ENCODE measurements at places on chromosomes 1 and 21.

DNA sequence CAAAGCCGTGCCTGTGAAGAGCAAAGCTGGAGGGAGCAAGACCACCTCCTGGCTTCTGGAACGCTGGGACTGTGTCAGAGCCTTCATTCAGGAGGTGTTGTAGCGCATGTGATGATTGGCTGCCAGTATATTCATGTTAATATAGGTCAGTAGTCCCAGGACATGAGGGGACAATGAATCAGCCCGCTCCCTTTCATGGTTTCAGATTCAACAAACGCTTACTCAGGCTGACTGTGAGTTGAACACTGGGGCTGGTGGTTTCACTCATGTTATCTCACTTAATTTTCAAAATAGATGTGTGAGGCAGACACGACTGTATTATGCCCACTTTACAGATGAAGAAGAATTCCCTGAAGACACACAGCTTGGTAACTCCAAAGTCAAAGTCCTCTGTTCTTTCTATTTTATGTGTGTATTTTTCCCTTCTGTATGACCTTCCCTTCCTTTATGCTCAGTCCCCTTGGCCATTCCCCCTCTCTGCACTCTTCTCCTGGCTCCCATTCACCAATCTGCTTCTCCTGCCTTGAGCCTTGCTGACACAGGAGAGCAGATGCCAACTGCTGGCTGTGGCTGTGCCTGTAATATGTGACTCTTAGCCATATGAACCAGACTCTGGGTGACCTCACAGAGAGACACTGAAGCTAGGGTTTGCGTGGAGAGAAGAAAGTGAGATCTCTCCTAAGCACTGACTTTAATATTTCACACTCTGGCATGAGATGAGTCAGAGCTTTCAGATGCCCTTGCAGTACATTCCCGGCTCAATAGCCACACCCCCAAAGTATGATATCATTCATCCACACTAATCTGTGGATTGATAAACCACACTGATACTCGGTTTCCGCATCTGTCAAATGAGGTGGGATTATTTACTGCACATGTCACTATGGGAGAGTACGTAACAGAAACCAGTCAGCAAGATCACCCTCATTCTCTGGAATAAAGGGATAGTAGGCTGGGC is 31.4 kb upstream of the KIRREL1 start:
- no peak for DNase-seq

DNA sequence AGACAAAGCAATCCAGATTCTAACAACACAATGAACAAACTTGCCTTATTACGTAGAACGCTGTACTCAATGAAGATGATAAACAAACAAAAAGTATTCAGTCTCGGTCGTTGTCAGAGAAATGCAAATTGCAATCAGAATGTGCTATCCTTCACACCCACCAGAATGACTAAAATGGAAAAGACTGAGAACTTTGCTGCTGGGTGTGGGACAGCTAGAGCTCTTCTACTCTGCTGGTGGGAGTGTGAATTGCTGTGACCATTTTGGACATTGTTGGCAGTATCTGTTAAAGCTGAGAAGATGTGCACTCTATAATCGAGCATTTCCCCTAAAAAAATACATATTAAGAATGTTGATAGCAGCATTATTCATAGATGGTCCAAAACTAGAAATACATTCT is 111.4 kb downstream of the PEX14 start:
- no peak for DNase-seq

GRCh38 chr1:181010789-181011188 is 11.9 kb downstream of the STX6 start:
- DNase-seq, result no peak

GRCh38 chr1:57281324-57281723 is 142.5 kb downstream of the DAB1 start:
- DNase-seq, result no peak

DNA sequence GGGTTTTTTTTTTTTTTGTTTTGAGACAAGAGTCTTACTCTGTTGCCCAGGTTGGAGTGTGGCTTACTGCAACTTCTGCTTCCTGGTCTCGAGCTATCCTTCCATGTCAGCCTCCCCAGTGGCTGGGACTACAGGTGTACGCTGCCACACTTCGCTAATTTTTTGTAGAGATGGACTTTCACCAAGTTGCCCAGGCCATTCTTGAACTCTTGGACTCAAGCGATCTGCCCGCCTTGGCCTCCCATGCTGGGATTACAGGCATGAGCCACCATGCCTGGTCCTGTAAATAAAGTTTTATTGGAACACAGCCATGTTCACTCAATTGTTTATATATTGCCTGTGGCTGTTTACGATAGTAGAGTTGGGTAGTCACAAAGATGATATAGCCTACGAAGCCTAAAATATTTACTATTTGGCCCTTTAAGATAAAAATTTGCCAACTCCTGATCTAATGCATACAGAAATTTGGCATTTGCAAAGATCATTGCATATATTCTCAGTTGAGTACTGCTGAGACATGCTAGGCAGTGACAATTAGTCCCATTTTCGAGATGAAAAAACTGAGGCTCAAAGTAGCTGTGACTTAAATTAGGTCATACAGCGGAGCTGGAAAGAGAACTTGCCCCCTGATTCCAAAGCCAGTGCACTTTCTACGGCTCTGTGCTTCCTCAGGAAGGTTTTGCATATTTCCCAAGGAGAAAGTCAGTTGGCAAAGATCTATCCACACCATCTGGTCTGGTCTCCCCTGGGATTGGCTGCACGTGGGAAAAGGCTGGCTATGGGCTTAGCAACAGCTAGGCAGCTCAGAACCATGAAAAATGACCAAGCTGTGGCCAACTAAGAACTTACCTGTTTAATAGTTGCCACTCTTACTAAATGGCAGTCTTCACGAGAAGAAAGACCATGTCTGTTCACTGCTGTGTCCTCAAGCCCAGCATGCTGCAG is 19.4 kb downstream of the MECR start:
- DNase-seq, result no peak

DNA sequence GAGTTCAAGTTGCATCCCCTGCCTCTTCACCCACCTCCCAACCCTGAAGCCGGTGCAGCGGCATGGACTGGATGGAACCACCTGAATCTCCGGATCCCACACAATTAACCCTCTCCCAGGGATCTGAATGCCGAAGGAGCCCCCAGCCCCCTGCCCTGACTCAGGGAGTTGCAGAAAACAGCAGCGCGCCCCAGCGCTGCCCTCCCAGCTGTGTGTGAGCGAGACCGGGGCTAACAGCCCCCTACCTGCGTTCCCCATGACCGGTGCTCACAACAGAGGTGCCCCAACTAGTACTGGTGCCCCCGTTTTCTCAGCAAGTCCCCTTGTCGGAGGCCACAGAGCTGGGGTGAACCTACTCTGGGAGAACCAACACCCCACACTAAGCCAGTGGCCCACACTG is 136.8 kb downstream of the PRDM16 start:
- no peak for DNase-seq

GRCh38 chr1:53992085-53992874 is 25.7 kb downstream of the LDLRAD1 start:
- DNase-seq, result no peak

DNA sequence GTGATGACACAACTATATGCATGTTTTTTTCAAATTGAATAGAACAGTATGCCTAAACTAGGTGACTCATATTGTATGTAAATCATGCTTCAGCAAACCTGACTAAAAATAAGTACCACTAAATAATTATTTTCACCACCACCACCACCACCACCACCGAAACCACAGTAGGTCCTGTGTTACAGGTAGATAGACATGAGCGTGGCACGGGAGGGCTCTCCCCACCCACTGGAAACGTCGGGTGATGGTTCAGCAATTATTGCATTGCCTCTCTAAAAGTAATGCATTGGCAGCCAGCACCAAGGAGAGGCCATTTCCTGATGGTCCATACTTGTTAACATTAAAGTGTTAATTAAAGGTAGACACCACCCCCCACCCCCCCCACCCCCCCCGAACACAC is 297.0 kb upstream of the NCAM2 start:
- DNase-seq, result no peak

DNA sequence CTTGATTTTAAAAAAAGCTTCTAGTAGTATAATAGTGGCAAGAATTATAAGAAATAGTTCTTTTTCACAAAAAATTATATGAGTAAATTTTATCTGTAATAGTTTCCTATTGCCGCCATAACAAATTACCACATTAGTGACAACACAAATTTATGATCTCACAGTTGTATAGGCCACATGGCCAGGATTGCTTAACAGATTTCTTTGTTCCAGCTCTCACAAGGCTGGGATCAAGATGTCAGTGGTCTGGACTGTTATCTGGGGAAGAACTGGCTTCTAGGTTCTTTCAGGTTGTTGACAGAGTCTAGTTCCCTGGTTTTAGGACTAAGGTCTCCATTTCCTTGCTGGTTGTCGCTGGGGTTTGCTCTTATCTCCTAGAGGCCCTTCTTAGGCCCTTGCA is 236.4 kb downstream of the USP25 start:
- DNase-seq, result no peak

DNA sequence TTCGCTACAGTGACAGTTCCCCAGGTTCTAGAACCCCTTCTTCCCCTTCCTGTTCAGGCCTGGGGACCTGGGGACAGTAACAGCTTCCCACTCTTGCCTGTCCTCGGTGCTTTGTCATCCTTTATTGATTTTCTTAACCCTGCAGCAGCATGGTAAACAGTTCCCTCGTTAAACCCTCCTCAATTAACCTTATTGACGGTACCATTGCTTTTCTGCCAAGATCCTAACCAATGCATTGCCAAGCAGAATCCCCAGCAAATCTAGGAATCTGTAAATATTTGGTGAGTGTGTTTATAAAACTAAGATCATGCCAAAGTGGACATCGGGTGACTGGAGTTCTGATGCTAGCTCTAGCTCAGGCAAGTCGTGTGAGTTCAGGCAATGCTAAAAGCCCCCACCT is 99.6 kb upstream of the KAZN start:
- no peak for DNase-seq

GRCh38 chr1:224169718-224170270 is 13.2 kb upstream of the DEGS1 start:
- no peak for DNase-seq

DNA sequence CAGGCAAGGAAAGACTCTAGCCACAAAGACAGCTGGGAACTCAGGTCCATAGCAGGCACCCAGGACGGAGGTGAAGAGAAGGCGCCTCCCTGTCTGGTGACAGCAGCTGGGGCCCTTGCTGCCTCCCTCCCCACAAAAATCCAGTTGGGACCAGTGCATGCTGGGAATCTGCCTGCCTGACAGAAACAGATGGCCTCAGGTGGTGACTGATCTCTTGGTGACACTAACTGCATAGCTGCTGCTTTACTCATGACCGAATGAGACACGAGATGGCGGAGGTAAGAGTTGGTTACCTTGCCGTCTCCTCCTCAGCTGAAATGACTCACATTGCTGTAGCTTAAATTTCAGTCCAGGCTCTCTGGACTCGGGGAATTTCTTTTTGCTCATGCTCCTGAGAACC is 130.3 kb downstream of the FGGY start:
- DNase-seq, result no peak

DNA sequence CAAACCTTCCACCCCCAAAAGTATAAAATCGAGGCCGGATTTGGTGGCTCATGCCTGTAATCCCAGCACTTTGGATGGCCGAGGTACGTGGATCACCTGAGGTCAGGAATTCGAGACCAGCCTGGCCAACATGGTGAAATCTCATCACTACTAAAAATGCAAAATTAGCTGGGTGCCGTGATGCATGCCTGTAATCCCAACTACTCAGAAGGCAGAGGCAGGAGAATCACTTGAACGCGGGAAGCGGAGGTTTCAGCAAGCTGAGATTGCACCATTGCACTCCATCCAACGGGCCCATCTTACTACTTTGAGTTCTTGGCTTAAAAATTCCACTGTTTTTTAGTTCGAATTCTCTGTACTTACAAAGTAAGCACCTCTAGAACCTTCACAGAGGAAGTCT is 11.0 kb downstream of the KLHDC8A start:
- DNase-seq, result no peak

GRCh38 chr1:171814692-171815091 is 26.6 kb upstream of the DNM3 start:
- no peak for DNase-seq

- no peak for DNase-seq
Measured at GRCh38 chr1:169316556-169316955, 51.0 kb downstream of the NME7 start.

DNA sequence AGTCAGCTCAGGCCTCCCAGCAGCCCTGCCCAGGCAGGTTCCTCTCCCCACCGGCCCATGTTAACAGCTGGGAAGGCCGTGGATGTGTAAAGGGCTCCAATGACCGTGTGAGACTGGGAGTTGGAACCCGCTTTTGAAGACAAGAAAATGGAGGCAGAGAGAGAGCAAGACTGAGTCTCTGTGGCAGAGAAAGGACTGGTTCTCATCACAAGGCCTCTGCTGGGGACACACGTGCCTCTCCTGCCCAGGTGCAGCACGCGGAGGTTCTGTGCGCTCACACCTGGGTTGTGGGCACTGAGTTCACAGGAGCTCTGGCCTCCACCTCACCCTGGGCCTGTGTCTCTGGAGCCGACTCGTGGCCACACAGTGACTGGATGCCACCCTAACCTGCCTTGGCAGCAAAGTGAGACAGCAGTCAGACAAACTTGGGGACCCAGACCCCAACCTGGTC is 27.0 kb downstream of the RUNX3 start:
- DNase-seq, result no peak

DNA sequence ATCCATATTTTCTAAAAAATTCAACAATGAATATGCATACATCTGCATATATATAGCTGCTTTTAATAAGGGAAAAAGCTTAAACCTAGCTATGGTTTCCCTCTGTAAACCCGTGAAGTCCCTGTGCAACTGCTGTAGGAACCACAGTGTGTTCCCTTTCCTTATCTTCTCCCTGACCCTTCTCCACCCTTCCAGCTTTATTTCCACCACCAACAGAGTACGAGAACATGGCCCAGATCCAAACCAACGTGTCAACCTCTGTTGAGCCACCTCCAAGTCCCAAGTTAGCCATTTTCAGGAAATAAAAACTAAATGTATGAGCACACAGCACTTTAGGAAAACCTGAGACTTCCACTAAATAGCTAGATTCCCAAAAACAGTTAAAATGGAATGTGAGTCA is 20.3 kb downstream of the SUSD4 start:
- DNase-seq, result no peak

GRCh38 chr1:71222668-71223067 is 141.8 kb upstream of the ZRANB2 start:
- DNase-seq, result no peak

GRCh38 chr21:29257701-29258100 is 41.0 kb upstream of the BACH1 start:
- no peak for DNase-seq

GRCh38 chr1:228410015-228410414 is 3.4 kb upstream of the TRIM11 start:
- no peak for DNase-seq

GRCh38 chr1:36217670-36218069 is 6.6 kb upstream of the THRAP3 start:
- DNase-seq, result peak; percentile 71

GRCh38 chr1:201918343-201918742 is 28.0 kb downstream of the LMOD1 start:
- DNase-seq, result no peak

All from midbrain (tissue), 1 donor.